Upper lobe of right lung (tissue), 1 donor: ENCODE measurements at places on chromosomes 5 and 9. TPM values are rescaled to one million over a fixed set of nuclear protein-coding genes. Genes with fewer than 3 reads are reported as not detected.

- H3K4me3 ChIP-seq = no peak overlapping the region
- no peaks in the 10 kb centered on the region for H3K4me1 ChIP-seq
- no peaks in the 10 kb centered on the region for H3K27me3 ChIP-seq
These were observed 121.8 kb upstream of the CNTLN start for GRCh38 chr9:17013010-17013409.

- no peak overlapping the region for H3K27ac ChIP-seq
- H3K27me3 ChIP-seq = peaks cover 4% of the 10 kb centered on the region
- H3K4me3 ChIP-seq = no peak overlapping the region
- no peaks in the 10 kb centered on the region for H3K4me1 ChIP-seq
- no peak for DNase-seq
These were observed 13.9 kb downstream of the IFNA1 start for GRCh38 chr9:21454149-21454548.

DNA sequence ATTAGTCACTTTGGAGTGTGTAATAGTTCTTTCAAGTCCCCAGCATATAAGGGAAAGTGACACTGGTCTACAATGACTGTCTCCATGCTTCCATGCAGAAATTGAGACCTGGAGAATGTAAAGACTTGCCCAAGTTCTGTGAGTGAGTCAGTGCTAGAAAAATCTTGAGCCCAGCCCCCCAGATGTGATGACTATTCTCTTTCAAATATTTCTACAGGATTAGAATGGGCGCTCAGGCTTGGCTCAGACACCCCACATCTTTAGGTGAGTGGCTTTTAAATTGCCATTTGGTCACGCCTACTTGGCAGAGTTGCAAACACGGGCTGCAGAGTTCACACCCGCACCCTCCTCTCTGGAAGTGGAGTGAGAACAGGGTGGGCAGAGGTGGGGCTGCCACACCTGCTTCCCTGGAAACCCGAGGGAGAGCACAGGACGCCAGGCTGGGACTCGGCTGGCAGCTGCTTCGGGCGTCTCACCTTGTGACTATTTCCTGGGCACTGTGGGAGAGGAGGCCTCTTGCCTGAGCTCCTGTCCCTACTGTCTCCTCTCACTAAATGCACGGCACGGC is 37.6 kb downstream of the ROPN1L start:
- H3K27me3 ChIP-seq = no peaks in the 10 kb centered on the region
- no peak overlapping the region for H3K27ac ChIP-seq
- DNase-seq = no peak
- no peak overlapping the region for H3K4me3 ChIP-seq
- no peaks in the 10 kb centered on the region for H3K36me3 ChIP-seq

- no peak overlapping the region for H3K4me3 ChIP-seq
- no peaks in the 10 kb centered on the region for H3K36me3 ChIP-seq
- DNase-seq = no peak
- H3K27ac ChIP-seq = no peak overlapping the region
These were observed 98.5 kb downstream of the ADAMTS12 start for GRCh38 chr5:33793276-33793675.

- DNase-seq = no peak
- H3K27ac ChIP-seq = no peak overlapping the region
- no peak overlapping the region for H3K4me3 ChIP-seq
- H3K36me3 ChIP-seq = peaks cover 32% of the 10 kb centered on the region
These were observed 58.9 kb downstream of the DOCK2 start for GRCh38 chr5:169695919-169696490.

GRCh38 chr9:124040935-124041816 is 29.6 kb downstream of the LHX2 start:
- no peak overlapping the region for H3K27ac ChIP-seq
- peak; percentile 69 for DNase-seq
- H3K4me3 ChIP-seq = peak overlapping the region; percentile 32
- H3K36me3 ChIP-seq = no peaks in the 10 kb centered on the region
- H3K27me3 ChIP-seq = peaks cover 66% of the 10 kb centered on the region

GRCh38 chr5:149485655-149486615 is 65.3 kb downstream of the CSNK1A1 start:
- H3K4me1 ChIP-seq = peaks cover 35% of the 10 kb centered on the region
- H3K36me3 ChIP-seq = no peaks in the 10 kb centered on the region
- no peaks in the 10 kb centered on the region for H3K27me3 ChIP-seq
- DNase-seq = no peak

DNA sequence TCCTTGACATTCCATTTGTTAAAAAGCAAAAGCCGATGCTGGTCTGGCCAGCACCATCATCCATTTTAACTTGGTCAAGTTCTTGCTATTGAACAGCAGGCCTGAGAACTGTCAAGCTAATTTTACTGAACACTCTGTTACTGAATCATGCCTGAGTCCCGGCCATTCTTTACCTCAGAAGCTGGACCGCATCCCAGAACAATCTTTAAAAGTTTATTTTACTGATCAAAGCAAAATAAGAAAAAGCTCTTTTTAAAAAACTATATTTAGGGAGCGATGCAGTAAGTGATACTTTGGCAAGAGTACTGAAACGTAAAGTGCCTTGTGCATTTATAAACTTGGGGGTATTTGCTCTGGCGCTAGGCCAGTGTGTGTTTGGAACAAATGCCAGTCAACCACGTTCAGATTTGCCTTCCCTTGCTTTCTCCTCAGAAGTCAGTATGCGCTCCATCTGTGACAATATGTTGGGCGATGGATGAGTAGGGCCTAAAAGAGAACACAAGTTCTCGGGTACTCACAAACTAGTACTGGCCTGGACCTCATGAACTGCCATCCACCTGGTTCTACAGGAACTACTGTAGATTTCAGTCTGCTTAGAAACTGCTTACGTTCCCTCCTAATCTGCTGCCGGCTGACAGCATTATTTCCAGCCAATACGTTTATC is 161.9 kb downstream of the MAPKAP1 start:
- H3K4me3 ChIP-seq = no peak overlapping the region
- no peaks in the 10 kb centered on the region for H3K27me3 ChIP-seq
- no peaks in the 10 kb centered on the region for H3K36me3 ChIP-seq
- no peak for DNase-seq

DNA sequence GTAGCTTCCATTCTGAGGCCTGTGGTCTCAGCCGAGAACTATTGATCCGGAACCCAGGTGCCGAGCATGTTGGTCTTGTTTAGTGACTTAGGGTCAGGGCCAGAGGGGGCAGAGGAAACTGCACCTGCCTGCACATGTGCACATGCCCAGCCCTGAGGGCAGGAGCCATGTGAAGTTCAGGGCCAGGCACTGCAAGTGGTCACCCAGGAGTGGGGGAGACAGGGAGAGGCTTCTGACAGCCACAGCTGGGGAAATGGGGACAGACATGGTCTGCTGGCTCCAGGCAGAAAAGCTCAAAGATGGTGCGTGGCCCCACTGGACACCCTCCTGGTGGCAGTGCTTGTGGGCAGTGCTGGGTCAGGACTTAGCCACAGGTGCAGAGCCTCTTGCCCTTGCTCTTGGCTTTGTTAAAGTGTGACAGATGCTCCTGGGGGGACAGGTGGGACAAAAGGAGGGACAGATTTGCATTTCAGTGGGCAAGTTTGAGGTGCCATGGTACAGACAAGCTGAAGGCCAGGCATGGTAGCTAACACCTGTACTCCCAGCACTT is 134.4 kb downstream of the CACNA1B start:
- H3K4me3 ChIP-seq = no peak overlapping the region
- DNase-seq = peak; percentile 39
- no peaks in the 10 kb centered on the region for H3K27me3 ChIP-seq
- no peaks in the 10 kb centered on the region for H3K36me3 ChIP-seq
- no peaks in the 10 kb centered on the region for H3K4me1 ChIP-seq

PCDH12 gene
- total RNA-seq = 17.0 TPM

WDR38 gene
- not detected for total RNA-seq

EDIL3 gene
- total RNA-seq = 42.4 TPM

COL5A1 gene
- 37.8 TPM for total RNA-seq
